NCI-H460 (cell line): ENCODE measurements at places on chromosomes 1 and 21. TPM values are rescaled to one million over a fixed set of nuclear protein-coding genes. Genes with fewer than 3 reads are reported as not detected.

The DENND2D gene
- total RNA-seq, result 0.67 and 1.3 TPM in 2 replicates

The RIMS3 gene
- total RNA-seq, result 0.46 and 0.50 TPM in 2 replicates

The ELAPOR1 gene
- total RNA-seq, result 0.12 and 0.23 TPM in 2 replicates

The HHAT gene
- 3.6 and 4.4 TPM in 2 replicates for total RNA-seq

The RGS2 gene
- total RNA-seq, result 1,186 and 1,197 TPM in 2 replicates

The IPP gene
- total RNA-seq, result 4.4 and 5.9 TPM in 2 replicates

The CA14 gene
- not detected in 2 replicates for total RNA-seq
